ENCODE measurements at places on chromosomes 2 and 18. TPM values are rescaled to one million over a fixed set of nuclear protein-coding genes. Genes with fewer than 3 reads are reported as not detected.

RESP18 gene
- not detected for total RNA-seq

GPBAR1 gene
- 0.50 TPM for total RNA-seq

ANKRD53 gene
- 1.5 TPM for total RNA-seq

CD302 gene
- 56.9 TPM for total RNA-seq

CRYGC gene
- total RNA-seq: not detected

FOXI3 gene
- not detected for total RNA-seq

UGT1A3 gene
- not detected for total RNA-seq

TXNDC9 gene
- 36.1 TPM for total RNA-seq

TMEFF2 gene
- 0.06 TPM for total RNA-seq

FKBP1B gene
- total RNA-seq: 7.2 TPM

SAG gene
- total RNA-seq: not detected

SLC9A2 gene
- not detected for total RNA-seq

RFTN2 gene
- 16.2 TPM for total RNA-seq

LIMS3 gene
- total RNA-seq: 7.2 TPM

ANKRD62 gene
- not detected for total RNA-seq

LHCGR gene
- total RNA-seq: not detected

MFSD2B gene
- 0.10 TPM for total RNA-seq

EMX1 gene
- total RNA-seq: not detected
